ENCODE measurements at places on chromosomes 7 and 10. TPM values are rescaled to one million over a fixed set of nuclear protein-coding genes. Genes with fewer than 3 reads are reported as not detected.
A peak's percentile ranks its signal among the peaks of the same experiment; 100 is the strongest.

ALOX5 gene
- total RNA-seq = 0.21 TPM

TNPO3 gene
- total RNA-seq = 60.5 TPM

MYL7 gene
- not detected for total RNA-seq

IDI1 gene
- total RNA-seq = 66.0 TPM

TEX47 gene
- not detected for total RNA-seq

- DNase-seq = no peak
These were observed 360.9 kb downstream of the NEBL start for GRCh38 chr10:20535897-20536881.

DNA sequence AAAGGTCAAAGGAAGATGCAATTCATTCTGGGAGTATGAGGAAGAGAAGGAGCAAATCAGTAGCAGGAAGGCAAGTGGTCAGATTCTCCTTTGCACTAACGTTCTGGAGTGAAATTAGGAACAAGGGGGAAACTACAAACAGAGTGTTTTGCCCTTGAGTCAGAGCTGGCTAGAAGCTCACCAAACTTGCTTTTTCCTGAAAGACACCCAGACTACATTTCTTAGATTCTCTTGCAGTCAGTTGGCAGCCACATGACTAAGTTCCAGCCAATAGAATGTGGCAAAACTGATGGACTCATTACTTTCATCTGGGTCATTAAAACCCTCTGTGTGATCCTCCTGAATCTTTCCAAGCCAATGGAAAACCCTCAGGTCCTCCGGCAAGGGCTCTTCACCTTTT is 18.6 kb upstream of the DLX5 start:
- DNase-seq = no peak

DNA sequence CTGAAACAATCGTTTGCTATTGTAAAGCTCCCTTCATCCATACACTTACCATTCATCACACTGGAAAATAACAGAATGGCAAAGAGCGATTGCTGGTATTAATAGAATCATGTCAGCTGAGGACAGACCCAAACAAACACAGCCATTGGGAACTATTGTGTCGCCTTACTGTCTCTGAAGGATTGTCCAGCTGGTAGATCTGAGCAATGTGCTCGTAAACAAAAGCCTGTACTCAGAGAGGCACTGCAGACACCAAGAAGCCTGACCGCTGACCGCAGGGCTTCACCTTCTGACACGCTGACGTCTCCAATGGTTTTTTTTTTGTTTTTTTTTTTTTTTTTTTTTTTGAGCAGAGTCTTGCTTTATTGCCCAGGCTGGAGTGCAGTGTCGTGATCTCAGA is 151.0 kb upstream of the FRMD4A start:
- no peak for DNase-seq

GRCh38 chr10:97822261-97822687 is 27.4 kb upstream of the GOLGA7B start:
- no peak for DNase-seq

DNA sequence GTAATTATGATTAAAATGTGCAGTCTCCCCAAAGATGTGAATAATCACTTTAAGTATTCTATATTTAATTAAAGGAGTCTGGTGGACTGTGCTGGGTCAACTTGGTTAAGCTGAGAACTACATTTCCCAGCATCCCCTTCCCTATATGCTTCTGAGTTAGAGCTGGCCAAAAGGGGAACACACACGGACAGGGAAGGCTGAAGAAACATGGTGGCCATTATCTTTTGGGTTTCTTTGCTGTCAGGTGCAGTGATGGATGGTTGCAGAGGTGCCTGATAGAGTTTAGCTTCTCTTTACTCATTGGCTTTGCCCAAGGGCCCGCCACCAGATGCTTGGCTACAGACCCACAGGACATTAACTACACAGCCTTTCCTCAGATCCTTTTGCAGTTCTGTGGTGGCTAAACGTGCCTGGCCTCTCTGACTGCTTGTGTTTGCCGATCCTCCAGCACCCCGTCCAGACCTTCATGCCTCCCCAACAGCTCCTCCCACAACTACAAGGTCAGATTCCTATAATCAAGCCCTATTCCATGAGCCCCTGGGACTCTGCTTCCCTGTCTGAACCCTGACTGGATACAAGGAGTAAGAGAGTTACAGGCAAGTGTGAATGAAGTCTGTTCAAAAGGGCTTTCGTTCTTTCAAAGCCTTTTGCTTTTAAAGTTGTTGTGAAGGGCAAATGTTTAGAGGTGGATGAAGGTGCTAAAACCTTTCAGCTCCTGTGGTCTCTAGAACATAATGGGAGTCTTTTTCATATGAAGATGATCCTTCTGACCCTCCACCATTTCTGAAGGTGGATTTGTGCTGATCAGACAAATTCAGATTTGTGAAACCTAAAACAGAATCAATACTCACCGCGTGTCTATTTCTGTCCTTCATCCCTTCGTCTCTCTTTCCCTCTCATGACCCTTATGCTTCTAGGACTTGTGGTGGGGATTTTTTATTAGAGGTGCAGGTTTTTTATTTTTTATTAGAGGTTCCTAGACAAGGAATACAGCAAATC is 21.5 kb downstream of the BUB3 start:
- DNase-seq = no peak

- no peak for DNase-seq
These were observed 68.1 kb downstream of the PRPF18 start for GRCh38 chr10:13654846-13655245.

- DNase-seq = no peak
These were observed 3.6 kb downstream of the ARHGAP21 start for GRCh38 chr10:24720096-24720495.

DNA sequence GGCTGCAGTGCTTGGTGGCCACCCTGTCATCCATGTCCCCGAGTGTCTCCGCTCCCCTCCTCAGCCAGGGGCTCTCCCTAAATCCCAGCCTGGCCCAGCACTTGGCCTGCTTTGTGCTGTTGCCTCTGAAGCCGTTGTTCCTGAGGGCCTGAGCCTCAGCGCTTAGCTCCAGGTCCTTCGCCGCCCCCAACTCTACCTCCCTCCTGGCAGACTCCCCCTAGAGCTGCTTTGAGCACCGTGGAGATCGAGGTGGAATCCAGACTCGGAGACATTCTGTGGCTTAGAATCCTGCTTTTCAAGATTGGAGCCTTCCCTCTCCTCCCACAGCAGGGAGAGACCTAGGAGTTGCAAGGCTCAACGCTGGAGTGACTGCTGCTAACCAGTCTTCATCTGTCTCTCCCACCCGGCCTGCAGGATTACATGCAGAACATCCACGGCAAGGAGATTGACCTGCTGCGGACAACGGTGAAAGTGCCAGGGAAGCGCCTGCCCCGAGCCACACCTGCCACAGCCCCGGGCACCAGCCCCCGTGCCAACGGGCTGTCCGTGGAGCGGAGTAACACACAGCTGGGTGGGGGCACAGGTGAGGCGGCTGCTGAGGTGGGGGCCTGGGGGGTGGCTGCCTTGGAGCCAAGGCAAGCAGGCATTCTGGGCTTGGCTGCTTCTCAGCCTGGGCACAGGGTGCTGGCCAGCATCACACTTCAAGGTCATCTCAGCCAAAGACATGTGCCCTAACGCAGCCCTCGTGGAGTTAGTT is 33.3 kb downstream of the GBX1 start:
- no peak for DNase-seq

GRCh38 chr10:69232736-69233480 is 12.8 kb downstream of the HKDC1 start:
- DNase-seq = peak; percentile 37

GRCh38 chr7:31203551-31203950 is 137.0 kb downstream of the NEUROD6 start:
- no peak for DNase-seq

- DNase-seq = no peak
These were observed 41.6 kb downstream of the TEX36 start for GRCh38 chr10:125641398-125641797.

- DNase-seq = no peak
These were observed 78.8 kb downstream of the MTPAP start for GRCh38 chr10:30270247-30270646.

DNA sequence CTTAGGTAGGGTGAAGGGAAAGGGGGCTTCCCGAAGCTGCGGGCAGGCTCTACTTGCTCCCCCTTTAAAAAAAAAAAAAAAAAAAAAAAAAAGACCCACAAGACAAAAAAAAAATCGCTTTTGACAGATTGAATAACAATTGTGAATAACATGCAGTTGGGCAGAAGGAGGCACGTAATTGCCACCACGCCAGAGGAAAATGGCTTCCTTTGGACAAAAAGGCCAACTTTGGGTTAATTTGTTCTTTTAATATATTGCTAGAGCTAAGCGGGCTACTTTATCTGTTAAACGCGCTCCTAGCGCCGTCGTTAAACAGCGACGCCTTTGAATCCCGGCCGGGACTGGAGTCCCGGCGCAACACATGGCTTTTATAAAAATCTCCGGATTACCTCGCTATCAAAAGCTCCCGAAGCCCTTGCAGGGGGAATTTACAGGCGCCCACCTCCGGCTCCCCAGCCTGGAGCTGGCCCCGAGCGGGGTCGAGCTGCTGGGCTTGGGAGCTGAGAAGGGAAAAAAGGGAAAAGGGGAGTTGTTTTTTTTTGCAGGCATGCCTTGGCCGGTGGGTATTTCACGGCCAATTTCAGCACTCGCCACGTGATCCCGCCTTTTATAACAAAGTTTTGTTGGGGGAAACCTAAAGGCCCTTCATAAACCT is 1.2 kb downstream of the HOXA11 start:
- DNase-seq = no peak

Measured in activated CD4-positive, alpha-beta T cell treated with anti-CD3 and anti-CD28 coated beads for 36 hours (primary cell).